ENCODE measurements at places on chromosomes 2 and 18. TPM values are rescaled to one million over a fixed set of nuclear protein-coding genes. Genes with fewer than 3 reads are reported as not detected.

Gene CPO
- total RNA-seq, result not detected

GRCh38 chr2:228615496-228615895, 434.0 kb upstream of the SPHKAP start:
- no peak for DNase-seq

DNA sequence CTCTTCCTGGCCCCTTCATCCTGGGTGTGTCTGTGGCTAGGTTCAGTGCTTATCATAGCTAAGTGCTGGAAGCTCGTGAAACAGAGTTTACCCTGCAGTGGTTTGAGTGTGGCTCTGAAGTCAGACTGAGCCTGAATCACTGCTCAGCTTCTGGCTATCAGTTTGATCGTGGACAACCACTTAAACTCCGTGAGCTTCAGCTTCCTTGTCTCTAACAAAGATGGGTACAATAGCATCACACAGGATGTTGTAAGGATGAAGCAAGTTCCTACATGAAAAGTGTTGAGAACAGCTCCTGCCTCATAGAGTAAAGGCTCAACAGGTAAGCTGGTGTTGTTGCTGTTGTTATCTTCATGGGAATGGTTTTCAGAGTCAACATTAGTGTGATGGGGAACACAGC, 210.3 kb downstream of the CLIP4 start:
- no peak for DNase-seq

Gene AQP12A
- total RNA-seq, result not detected

DNA sequence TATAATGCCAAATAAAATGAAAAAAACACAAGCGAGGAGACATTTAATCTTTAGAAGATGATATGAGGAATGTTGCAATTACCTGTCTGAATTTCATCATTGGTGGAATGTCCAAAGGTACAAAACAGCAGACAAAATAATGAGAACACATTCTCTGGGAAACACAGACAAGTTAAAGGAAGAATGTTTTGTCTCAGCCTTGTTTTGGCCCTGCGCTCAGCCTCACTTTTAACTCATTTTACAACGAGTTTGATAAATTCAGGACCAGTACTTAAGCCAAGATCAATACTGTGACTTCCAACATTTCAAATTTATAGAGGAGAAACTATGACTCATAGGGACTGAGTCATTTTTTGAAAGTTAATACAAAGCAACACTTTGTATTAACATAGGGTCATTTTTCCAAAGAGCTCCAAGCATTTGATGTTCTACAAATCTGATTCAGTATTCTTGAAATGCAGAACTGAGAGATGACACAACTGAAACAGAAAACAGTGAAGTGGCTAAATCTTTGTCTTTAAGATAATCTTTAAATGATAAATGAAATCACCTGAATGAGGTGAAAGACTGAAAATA, 833.2 kb upstream of the CHAC2 start:
- DNase-seq, result no peak

- no peak for DNase-seq
These were observed 175.6 kb downstream of the SEPTIN10 start for GRCh38 chr2:109438146-109438545.

DNA sequence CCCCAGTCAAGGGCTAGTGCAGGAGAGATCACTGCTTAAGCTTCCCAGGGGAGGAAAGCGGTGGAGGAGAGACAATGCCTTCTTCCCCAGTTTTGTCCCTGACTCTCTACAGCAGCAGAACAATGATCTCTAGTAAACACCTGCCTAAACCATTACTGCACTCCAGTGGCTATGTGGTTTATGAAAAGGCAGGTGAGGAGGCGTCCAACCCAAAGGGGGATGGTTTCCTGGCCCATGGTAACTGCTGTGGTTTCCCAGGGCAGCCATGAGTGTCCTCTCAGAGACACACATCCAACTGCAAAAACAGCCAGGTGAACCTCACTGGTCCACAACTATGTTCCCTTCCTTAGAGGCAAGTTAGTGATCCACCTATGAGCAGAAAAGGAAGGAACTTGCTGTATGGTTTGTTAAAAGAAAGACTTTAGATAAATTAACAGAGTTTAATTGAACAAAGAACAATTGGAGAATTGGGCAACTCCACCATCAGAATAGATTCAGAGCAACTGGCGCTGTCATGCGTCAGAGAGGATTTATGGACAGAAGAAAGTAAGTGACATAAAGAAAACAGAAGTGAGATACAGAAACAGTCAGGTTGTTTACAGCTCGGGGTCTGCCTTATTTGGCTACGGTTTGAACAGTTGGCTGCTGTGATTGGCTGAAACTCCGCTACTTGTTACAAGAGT, 4.8 kb upstream of the TTC39C start:
- no peak for DNase-seq

GRCh38 chr2:24889221-24889620, 30.8 kb downstream of the ADCY3 start:
- DNase-seq, result no peak

- DNase-seq, result no peak
These were observed 27.4 kb downstream of the MPPE1 start for GRCh38 chr18:11880586-11881304.

- DNase-seq, result no peak
These were observed 65.6 kb downstream of the NCKAP5 start for GRCh38 chr2:133502678-133503077.

All from ureter (tissue), 1 donor.